ENCODE measurements at places on chromosomes 6 and 20. TPM values are rescaled to one million over a fixed set of nuclear protein-coding genes. Genes with fewer than 3 reads are reported as not detected.

Gene POU3F2
- 0.30 TPM for total RNA-seq

Gene BNIP5
- total RNA-seq = not detected

Gene FAM162B
- total RNA-seq = 0.26 TPM

Gene UST
- total RNA-seq = 15.2 TPM

Gene NFKBIL1
- 19.7 TPM for total RNA-seq

Gene RCAN2
- 5.5 TPM for total RNA-seq

Gene TXLNB
- not detected for total RNA-seq

Gene DSP
- total RNA-seq = 0.10 TPM

Data from MG63 (cell line).